Left lobe of liver (tissue), 2 donors: ENCODE measurements at places on chromosomes 2 and 18.

DNA sequence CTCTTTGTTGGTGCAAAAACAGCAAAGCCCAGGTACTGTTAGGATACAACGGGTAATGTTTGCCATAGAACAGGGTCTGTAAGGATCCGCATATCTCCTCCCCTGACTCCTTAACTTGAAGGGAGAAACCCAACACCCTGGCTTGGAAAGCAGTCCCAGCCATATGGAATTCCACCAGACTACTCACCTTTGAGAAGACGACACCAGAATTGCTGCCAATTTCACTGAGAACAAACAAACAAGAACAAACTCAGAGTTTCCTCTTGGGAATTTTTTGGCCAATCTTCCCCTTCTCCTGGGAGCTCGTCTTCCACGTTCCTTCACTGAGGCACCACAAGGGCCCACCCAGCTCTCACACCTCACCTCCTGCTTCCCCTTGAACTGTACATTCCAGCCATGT, 29.2 kb downstream of the CAPN14 start:
- DNase-seq = no peak

DNA sequence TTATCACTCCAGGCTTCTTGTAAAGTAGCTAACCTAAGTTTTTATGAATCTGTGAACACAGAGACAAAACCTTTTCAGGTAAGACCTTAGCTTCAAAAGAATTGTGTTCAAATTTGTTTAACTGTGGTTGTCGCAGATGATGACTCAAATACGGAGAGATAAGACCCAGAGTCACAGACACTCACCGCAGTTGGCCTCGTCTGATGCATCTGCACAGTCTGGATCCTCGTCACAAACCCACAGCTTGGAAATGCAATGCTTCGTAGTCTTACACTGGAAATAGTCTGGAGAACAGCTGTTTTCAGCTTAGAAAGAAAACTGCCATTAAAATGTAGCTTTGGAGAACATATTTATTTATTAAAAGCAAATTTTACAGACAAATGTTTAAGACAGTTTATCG, 1662.1 kb upstream of the NXPH2 start:
- DNase-seq = no peak

- no peak for DNase-seq
Observed at GRCh38 chr2:71778514-71778913, 325.2 kb downstream of the DYSF start.

DNA sequence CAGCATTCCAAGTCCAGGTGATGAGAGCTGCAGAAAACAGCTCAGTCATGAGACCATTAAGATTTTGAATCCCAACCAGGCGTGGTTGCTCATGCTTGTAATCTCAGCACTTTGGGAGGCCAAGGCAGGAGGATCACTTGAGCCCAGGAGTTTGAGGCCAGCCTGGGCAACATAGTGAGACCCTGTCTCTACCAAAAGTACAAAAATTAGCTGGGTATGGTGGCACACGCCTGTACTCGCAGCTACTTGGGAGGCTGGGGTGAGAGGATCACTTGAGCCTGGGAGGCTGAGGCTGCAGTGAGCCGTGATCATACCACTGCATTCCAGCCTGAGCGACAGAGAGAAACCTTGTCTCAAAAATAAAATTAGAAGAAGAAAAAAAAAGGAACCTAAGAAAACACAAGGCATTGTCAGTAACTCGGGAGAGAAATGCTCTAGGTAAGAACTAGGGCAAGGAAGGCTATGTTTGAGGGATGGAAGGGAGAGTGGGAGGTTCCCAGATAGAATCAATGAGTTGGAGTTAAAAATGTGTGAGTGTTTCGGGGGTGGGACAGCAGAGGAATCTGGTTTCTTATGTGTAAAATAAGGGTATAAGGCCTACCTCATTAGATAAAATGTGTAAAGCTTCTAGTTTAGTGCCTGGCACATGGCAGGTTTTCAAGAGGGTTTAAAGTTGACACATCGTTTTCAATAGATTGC, 23.3 kb upstream of the MTA3 start:
- DNase-seq = no peak

DNA sequence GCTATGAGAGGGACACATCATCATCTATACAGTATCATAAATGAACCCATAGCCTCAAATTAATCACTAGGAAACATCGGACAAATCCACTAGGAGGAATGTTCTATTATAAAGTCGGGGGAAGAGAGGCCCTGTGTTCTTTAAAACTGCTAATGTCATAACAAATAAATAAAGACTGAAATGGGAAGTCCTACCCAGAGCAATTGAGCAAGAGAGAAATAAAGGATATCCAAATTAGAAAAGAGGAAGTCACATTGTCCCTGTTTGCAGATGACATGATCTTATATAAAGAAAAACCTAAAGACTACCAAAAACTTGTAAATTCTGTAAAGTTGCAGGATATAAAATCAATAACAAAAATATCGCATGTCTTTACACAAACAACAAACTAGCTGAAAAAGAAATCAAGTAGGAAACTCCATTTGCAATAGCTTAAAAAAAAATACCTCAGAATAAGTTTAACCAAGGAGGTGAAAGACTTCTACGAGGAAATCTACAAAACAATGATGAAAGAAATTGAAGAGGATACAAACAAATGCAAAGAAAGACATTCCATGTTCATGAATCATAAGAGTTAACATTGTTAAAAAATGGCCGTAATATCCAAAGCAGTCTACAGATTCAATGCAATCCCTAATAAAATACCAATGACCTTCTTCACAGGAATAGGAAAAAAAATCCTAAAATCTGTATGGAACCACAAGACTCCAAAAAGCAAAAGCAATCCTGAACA, 30.6 kb downstream of the RTN4 start:
- no peak for DNase-seq

DNA sequence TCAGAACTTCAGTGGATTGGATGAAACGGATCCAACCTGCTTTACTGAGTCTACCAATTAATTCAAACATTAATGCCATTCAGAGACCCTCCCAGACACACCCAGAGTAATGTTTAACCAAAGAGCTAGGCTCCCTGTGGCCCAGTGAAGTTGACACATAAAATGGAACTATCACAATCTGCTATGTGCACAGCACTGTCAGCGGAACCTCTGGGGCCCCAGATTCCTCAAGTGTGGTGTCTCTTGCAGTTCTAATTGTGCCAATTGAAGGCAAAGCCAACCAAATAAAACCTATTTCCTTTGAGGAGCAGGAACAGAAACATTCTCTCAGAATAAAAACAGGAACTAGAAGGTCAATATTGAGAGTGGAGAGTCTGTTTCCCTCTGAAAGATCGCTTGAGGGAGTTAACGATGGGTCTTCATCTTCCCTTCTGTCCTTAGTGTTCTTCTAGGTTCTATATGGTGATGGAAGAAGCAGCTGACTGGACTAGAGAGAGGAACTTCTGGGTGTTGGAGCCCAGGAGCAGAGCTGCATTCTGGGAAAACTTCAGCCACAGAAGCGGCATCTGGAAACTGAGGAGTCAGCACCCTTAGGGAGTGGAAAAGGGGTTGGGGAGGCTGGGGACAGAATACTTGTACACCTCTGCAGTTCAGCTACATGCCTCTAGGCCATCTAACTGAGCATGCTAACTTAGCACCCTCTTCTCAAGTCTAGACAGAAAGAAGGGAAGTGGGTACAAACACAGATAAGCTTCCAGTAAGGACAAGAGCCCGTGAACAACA, 174.4 kb upstream of the FBXO11 start:
- DNase-seq = no peak

GRCh38 chr2:237213315-237214022, 127.8 kb downstream of the COPS8 start:
- no peak for DNase-seq

- DNase-seq = no peak
Observed at GRCh38 chr18:75054046-75054445, 154.9 kb downstream of the PTGR3 start.

GRCh38 chr2:73111073-73112025, 1.4 kb downstream of the RAB11FIP5 start:
- DNase-seq = no peak

DNA sequence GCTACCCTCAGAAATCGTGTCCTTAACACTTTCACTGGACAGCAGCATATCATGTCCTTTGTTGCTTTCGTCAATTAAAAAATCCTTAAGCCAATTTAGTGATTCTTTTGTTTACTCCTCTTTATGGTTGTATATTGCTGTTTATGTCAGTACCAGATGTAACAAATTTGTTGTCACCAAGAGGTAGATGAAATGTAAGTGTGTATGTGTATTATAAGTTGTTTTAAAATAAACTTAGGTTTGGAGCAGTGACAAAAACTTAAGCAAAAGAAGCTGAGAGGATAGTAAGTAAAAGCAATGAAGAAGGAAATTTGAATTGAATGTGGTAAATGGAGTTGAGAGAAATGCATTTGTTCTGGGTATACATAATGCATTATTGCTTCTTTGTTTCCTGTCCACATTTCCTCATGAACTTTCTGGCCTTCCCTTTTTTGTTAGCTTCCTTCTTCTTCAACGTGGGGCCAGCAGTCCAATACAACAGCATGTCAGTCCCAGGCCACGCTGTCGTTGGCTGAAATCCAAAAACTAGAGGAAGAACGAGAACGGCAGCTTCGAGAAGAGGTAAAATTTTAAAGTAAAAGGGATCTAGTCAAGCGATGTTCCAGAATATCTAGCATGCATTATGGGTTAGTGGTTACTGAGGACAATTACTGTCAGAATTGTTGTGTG, 30.5 kb upstream of the SNORC start:
- no peak for DNase-seq

DNA sequence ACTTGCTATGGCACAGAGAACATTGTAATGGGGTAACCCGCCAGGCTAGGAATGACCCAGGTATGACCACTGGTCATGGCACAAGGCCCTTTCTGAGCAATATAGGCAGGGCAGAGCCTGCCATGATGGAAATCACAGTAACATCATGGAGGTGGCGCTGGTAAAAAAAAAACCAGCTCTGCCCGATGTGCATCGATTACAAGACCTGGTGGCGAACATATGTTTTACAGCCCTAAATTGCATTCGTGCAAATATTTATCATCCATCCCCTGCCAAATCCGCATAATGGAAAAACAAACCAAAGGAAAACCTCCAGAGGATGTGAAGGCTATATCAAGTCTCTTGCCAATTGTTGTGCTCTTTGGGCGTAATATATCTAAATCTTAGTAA, 60.6 kb downstream of the SEMA4F start:
- DNase-seq = no peak

GRCh38 chr2:64820901-64821300, 167.2 kb upstream of the SERTAD2 start:
- DNase-seq = no peak

- no peak for DNase-seq
Observed at GRCh38 chr2:230230087-230230486, 4.6 kb downstream of the SP140 start.

- no peak for DNase-seq
Observed at GRCh38 chr18:54192900-54193299, 31.6 kb downstream of the MBD2 start.

DNA sequence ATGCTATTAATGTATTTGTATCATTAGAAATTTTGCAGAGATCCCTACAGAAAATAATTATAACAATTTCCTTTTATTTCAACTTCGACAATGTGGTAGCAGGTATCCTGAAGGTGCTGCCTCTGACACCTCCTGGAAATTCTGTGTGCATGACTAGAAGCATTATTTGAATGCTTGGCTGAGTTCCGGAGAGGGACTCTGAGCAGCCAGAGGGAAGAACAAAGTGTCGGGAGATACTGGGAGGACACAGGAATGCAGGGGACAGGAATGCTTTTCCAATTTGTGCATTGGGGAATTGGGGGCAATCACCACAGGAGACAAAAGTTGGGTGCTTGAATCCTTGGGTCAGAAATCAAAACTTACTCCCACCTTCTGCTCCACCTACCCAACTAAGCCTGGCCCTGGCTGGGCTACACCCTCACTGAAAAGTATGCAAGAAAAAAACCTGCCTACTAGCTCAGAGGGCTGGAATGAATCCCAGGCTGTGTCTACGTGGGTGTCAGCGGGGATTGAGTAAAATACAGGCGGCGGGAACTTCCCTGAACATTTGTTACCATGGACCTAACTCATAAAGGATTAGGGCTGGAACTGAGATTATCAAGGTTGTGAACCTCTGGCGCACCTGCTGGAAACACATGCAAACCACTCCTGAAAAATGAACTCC, 299.3 kb downstream of the SOX11 start:
- DNase-seq = no peak

- no peak for DNase-seq
Observed at GRCh38 chr18:7572822-7573221, 5.7 kb downstream of the PTPRM start.

DNA sequence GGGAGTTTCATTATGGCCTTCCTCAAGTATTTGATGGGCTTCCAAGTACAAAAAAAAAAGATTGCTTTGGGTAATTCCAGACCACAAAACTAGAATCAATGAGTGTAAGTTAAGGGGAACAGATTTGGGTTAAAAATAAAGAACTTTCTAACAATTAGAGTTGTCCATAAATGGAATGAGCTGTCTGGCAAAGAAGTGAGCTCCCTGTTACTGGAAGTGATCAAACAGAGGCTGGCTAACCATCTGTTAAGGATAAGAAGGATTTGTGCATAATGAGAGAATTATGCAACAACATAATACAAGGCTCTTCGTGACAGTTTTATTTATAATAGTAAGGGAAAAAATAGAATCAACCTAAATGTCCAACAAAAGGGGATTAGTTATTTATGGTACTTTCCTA, 44.6 kb upstream of the ACVR1 start:
- DNase-seq = no peak

- DNase-seq = no peak
Observed at GRCh38 chr2:187971893-187972292, 319.8 kb upstream of the GULP1 start.

GRCh38 chr18:70273021-70273420, 15.8 kb upstream of the SOCS6 start:
- DNase-seq = no peak

DNA sequence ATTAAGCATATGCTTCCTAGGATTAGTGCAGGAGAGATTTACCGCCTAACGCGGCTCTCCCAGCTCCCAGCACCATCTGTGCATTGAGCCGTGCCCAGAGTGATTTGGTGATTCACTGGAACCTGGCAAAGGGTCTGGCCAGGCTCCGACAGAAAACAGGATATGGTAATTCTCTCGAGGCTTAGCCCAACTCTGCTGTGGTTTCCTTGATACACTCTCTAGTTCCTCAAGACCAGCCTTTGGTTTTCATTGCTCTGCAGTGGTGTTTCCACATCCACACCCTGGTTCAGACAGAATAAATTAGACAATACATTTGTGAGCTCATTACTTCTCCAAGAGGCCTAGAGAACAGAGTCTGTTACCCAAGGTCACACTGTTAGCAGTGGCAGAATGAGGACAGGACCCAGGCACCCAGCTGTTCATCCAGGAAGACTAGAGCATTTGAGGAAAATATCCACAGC, 23.0 kb upstream of the SMAD2 start:
- no peak for DNase-seq

- no peak for DNase-seq
Observed at GRCh38 chr18:35383136-35383535, 6.0 kb upstream of the ZNF396 start.

DNA sequence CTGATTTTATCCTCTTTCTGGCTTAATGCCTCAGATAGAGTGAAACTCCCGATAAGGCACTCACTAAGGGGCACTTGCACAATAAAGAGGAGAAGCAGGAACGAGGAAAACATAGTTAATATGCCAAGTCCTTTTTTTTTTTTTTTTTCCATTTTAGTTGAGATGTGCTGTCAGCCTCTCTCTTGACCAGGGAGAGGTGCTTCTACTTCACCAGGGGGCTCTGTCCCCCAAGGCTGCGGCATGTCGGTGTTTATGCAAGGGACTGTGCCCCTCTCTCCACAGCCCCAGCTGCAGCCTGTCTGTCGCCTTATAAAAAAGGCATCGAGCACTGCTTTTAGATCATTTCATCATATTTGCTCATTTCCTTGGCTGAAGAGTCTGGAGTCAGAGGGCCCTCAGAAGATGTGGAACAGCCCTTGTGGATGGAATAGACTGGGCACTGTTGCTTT, 178.1 kb downstream of the SLC8A1 start:
- no peak for DNase-seq
